ENCODE measurements at places on chromosomes 1 and 21.

DNA sequence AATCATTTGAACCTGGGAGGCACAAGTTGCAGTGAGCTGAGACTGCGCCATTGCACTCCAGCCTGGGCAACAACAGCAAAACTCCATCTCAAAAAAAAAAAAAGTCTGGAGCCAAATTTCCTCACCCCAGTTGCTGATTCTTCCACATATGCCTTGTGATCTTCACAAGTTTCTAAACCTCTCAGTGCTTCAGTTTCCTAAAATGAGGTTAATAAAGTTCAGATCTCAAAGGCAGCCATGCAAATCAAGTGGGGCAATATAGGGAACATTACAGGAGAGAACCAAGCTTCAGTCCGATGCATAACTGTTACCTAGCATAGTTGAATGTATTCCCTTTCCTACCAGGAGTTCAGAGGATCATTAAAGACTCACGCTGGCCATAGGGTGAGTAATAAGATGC is 4.8 kb downstream of the ITLN1 start:
- DNase-seq, result no peak

DNA sequence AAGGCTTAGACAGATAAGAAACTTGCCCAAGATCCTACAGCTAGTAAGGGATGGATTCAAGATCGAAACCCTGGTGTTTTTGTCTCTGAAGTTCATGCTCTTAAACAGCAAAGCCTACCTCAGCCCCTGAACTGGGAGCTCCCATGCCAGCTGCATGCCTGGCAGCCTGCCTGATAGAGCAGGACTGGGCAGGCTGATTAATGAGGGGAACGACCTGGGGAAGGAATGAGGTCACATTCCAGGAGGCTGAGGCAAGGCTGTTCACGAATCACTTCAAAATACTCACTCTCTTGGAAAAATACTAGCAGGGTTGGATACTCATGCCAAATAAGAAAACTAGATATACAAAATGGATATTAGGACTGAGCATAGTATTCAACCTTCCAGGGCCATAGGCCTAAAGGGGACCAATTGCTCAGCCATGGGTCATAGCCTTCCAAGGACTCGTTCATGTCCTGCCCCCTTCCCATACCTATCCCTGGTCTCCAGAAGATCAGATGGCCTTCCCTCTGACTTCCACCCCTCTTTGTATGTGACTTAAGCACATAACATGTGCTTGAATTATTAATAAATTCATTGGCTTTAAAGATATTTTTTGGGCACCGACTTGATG is 15.6 kb upstream of the TACSTD2 start:
- DNase-seq, result peak; percentile 62

- no peak for DNase-seq
These were observed 5.8 kb downstream of the KIF1B start for GRCh38 chr1:10216090-10216749.

DNA sequence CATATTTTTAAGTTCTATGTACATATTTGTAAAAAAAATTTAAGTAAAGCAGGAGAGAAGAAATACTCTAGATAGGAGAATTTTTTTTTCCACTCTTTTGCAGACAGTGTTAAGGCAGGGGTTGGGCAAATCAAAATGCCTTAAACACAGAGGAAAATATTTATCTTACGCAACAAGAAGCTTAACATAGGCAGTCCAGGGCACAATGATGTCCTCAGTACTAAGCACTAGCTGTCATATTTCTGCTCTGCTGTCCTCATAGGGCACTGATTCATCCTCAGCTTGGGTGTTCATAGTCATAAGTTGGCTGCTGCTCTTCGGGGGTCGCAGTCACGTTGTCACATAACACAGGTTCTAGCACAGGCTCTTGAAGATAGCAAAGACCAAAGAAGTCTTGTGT is 247.4 kb downstream of the PTBP2 start:
- DNase-seq, result no peak

DNA sequence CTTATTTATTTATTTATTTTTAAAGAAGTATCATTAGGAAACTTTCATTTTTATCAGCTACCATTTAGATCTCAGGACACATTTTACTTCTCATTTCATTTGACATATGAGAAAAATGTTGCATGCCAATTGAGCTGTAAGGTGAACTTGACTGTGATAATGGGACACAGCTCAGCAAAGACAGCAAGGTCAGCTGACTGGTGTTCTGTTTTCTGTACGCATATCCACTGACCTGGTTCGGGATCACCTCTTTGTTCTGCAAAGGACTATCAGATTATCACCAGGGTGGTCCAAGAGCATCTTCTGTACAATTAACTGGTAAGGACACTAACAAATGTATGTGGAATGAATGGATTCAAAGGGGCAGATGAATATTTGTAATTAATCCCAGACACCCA is 51.9 kb downstream of the TEX35 start:
- DNase-seq, result no peak

GRCh38 chr1:43269627-43270375 is at the start of gene TMEM125:
Gene TMEM125 (plus strand): TSS chr1:43269983. CDS start chr1:43272723, 2,740 bp downstream.
- DNase-seq, result no peak

DNA sequence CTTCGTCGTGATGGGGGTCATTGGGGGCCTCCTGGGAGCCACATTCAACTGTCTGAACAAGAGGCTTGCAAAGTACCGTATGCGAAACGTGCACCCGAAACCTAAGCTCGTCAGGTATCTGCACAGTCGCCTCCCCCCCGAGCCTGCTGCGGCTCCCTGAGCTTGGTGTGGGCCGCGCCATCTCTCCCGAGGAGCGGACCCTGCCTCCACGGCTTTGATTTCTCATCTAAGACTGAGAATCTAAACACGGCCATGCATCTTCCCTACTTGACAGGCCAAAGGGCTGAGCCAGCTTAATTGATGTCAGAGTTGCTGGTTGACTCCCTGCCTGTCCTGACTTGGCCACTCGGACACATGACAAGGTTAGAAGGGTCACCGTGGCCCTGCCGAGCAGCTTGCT is 19.1 kb downstream of the NPPA start:
- DNase-seq, result no peak

DNA sequence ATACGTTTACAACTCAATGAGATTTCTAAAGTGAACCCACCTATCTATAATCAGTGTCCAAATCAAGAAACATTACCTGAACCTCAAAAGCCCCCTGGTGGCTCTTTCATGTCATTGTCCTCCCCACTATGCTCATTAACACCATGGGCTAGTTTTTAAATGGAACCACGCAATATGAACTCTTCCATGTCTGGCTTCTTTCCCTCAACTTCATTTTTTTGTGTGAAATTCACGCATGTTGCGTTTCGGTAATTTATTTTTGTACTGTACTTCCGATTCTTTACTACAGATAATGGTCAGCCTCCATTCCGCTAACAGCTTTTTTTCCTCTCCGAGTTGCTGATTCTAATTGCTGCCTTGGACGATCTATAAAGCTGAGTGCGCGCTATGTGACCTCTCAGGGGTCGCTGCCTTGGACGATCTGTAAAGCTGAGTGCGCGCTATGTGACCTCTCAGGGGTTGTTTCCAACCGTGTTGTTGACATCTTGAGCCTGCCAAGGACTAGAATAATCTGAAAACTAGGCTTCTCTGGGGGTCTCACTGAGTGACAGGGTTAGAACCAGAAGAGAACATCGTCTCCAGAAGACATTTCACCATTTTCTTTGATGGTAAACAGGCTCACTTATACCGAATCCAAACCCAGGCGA is 1.1 kb upstream of the CACYBP start:
- peak; percentile 65 for DNase-seq

- DNase-seq, result no peak
These were observed 256.5 kb downstream of the TTLL7 start for GRCh38 chr1:83742446-83742845.

DNA sequence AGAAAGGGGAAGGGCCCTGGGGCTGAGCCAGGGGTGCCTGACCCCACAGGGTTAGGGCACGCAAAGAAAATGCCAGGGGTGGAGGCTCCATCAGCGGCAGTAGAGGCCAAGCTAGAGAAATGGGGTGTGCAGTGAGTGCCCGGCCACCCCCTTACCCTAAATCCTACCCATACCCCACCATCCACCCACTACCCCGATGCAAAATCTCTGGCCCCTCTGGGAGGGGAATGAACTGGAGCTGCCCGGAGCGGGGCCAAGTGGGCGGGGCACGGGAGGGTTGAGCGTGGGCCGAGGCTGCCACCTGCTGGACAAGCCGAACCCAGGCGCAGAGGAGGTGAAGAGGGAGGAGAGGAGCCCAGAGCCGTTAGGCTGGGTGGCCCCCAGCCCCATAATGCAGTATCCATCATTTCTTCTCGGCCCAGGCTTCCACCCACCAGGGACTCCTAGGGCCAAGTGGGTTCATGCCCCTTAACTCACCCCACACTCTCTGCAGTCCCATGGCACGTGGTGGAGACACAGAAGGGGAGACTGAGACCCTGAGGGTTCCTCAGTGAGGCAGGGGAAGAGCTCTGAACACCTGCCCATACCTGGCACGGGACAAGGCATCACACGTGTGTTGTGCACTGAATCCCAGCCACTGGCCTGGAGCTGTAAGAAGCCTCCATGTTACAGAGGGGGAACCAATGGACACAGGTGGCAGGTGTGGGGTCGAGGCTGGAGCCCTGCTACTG is 1.4 kb upstream of the C1QC start:
- DNase-seq, result peak; percentile 8

GRCh38 chr21:45998276-45998701 is 16.7 kb downstream of the COL6A1 start:
- no peak for DNase-seq

DNA sequence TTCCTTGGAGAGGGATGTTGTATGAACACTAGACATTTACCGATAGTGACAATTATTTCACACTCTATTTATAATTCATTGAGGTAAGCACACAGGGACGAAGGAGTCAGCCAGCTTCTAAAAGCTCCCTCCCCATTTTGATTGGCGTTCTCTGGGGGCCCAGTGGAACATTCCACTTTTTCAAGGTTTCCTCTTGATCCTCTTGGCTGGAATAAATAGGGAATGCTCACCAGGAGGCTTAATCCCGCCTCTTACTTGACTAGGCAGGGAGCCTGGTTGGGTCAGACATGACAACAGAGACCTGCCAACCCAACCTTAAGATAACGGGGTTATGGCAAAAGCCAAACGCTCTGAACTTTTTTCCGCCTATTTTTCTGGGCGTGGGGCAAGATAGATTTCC is 974 bp downstream of the ACTN2 start:
- no peak for DNase-seq

- DNase-seq, result no peak
These were observed 11.5 kb downstream of the GPR3 start for GRCh38 chr1:27403931-27404330.

- DNase-seq, result no peak
These were observed 64.9 kb upstream of the PTGFRN start for GRCh38 chr1:116844775-116845174.

DNA sequence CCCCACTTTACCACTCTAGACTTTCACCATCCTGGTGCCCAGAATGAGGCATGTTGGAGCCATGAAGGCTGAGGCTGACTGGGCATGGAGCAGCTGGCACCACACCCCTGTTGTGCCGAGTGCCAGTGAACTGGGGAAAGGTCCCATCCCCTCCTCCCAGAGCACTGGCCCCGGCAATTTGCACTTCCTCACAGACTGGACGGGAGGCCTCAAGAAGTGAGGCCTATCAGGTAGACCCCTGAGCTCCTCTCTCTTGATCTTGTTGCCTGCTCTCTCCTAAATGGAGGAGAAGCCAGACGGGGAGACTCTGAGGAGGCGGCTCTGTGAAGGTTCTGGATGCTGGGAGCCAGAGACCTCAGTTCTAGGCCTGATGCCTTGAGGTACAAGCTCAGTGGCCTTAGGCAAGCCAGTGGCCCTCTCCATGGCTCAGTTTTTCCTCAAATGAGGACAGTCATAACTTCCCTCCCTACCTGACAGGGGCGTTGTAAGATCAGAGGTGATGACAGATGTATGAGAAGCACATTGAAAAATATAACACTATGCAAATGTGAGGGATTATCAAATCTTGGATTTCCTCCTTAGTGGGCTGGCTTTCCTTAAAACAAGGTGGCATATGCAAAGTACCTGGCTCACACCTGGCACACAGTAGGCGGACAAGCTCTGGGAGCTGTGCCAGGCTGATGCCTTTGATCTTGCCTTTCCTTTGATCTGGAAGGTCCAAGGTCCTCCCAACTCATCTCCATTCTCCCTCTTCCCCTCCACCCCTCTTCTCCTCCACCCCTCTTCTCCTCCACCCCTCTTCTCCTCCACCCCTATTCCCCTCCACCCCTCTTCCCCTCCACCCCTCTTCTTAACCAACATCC is 6.7 kb downstream of the GRHL3 start:
- no peak for DNase-seq

GRCh38 chr1:31871703-31872102 is 55.9 kb upstream of the SPOCD1 start:
- no peak for DNase-seq

- no peak for DNase-seq
These were observed 115.1 kb downstream of the SETD4 start for GRCh38 chr21:35945089-35945671.

DNA sequence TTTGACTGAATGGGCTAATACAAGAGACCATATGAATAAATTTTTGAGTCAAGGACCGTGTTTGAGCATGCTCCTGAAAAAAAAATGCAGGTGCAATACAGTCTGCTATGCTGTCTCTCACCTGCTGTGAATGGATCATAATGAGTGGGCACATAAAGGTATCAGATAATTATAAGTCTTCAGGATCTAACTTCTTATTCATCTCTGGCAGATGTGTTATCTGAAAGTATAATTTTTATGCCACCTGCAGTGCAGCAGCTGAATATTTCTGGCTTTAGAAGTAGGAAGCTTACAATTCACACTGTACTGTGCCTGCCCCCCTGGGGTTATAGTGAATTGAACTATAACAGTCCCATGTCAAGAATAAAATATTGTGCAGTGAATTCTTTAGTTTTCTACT is 333.3 kb downstream of the MRPL39 start:
- no peak for DNase-seq

DNA sequence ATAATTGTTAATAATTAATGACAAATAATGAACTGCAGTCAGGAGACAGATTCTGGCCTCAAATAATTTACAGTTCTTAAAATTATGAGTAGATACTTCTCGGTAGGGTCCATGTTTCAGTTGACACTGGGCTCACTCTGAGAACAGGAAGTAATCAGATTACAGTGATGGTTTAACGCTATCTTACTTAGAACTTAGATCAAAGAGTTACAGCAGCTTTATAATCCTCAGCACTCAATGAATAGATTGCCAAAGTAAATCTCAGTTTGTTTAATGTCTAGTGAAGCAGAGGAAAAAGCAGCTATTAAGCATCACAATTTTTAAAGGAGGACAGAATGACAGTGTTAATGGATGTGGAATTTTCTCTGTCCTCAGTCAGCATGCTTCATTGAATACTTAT is 79.6 kb downstream of the PDE4B start:
- peak; percentile 11 for DNase-seq

DNA sequence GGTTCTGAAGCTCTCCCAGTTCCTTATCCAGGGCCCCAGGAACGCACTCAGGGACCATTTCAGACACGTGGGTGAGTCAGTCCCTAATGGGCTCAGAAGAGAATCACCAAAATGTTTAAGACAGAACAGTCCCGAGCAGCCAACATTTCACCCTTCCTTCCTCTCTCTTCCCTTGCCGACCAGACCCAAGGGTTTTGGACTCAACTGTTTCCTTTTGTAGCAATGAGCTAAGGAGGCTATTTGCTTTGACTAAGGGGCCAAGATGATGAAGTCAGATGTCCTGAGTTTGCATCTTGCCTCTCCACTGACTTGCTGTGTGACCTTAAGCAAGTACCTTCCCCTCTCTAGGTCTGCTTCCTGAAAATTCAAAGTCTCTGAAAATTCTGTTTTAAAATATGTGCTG is 472.3 kb upstream of the VAMP3 start:
- DNase-seq, result no peak

Measured in NCI-H446 treated with DMSO at 0.1 percent for 48 hours (cell line).